CD8-positive, alpha-beta memory T cell (primary cell): ENCODE measurements at places on chromosomes 1 and 21. TPM values are rescaled to one million over a fixed set of nuclear protein-coding genes. Genes with fewer than 3 reads are reported as not detected.

The TFF3 gene
- total RNA-seq: not detected

The RCSD1 gene
- total RNA-seq: 47.9 TPM

DNA sequence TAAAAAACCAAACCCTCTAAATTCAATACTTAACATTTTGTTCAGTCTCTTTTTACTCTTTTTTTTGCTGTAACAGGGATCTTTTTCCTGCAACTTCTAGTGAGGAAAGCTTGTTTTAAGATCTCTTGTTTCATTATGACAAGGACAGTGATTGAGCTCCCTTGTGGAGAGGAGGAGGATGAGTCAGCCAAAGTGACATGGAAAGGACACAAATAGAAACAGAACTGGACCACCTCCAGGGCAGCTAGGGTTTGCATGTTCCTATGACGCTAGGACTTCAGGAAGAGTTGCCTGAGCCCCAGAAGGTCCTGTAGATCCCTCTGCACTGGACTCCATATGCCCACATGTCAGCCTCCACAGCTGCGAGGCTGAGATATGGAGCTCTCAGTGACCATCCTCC is 212.6 kb upstream of the FAM78B start:
- no peak overlapping the region for H3K4me3 ChIP-seq
- no peaks in the 10 kb centered on the region for H3K27me3 ChIP-seq
- H3K4me1 ChIP-seq: no peaks in the 10 kb centered on the region
- no peaks in the 10 kb centered on the region for H3K36me3 ChIP-seq
- DNase-seq: no peak
- no peak overlapping the region for H3K27ac ChIP-seq

DNA sequence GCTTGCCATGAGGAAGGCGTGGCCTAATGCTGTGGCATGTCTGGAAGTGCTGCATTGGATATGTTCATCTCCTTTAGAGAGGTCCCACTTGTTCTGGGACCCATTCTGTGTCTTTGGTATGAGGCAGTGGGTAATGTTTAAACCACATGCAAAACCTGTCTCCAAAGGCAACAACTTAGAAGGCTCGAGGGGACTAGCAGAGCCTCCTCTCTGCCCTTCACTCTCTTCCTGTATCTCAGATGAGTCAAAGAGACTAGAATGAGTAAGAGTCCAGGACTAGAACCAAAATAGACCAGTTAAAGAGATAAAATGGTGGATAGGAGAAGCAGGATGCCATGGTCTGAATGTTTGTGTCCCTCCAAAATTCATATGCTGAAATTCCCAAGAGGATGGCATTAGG is 220.8 kb upstream of the KIAA0040 start:
- DNase-seq: no peak
- H3K27ac ChIP-seq: no peak overlapping the region
- H3K4me1 ChIP-seq: no peaks in the 10 kb centered on the region
- H3K4me3 ChIP-seq: no peak overlapping the region

DNA sequence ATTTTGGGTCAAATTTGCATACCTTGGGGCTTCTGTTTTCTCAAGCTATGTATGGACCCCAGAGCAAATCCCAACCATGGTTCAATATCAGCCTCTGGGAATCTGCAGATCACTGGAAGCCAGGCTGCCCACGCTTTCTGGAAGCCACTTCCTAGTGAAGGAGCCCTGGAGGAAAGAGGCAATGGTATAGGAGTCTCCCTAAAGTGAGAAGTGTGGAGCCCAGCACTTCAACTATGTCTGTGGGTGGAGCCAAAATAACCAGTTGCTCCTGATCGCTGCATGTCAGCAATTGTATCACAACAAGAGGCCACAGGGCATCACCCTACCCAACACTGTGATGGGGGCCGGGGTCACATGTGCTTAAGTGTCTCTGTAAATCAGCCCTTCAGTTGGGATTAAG is 26.9 kb downstream of the ETS2 start:
- no peaks in the 10 kb centered on the region for H3K27me3 ChIP-seq
- H3K27ac ChIP-seq: no peak overlapping the region
- H3K4me3 ChIP-seq: no peak overlapping the region
- no peak for DNase-seq
